Effector CD4-positive, alpha-beta T cell (primary cell): ENCODE measurements at places on chromosomes 6 and 20.

DNA sequence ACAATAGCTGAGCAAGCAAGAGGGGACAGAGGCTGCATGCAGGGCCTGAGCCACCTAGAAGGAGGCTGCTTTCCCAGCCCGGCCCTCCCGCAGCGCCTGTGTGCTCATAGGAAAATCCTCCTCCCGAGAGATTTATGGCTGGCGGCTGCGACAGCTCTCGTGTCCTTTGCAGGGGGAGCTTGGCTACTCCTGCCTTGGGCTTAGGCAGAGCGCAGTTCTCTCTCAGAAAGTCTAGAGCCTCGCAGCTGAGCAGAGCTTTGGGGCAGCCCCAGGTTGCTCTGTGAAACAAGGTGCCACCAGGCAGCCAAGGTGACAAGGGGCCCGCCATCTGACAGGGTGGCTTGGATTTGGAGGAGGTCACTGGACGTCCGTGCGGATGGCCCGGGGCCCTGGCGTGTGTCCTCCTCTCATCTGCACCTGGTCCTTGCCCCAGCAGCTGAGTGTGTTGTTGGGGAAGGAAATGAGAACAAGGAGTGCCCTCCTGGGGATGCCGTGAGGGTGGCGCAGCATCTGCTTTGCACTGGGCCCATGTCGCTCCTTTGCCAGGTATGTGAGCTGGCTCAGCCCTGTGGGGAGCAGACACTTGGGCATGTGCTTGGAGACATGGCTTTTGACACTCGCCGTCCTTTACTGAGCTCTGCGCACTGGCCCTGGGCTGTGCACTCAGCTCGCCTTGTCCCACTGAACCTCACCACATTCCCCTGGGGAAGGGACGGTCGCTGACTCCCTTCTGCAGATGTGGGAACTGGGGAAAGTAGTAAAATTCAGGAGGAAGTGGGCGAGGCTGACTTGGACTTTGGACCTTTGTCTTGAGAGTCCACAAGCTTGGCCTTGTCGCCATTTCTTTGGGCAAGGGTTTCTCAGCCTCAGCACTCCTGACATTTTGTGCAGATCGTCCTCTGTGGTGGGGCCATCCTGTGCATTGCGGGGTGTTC, 41.9 kb downstream of the EDN3 start:
- no peak for DNase-seq

GRCh38 chr20:50794181-50794845, 548 bp upstream of the BCAS4 start:
- DNase-seq: no peak

DNA sequence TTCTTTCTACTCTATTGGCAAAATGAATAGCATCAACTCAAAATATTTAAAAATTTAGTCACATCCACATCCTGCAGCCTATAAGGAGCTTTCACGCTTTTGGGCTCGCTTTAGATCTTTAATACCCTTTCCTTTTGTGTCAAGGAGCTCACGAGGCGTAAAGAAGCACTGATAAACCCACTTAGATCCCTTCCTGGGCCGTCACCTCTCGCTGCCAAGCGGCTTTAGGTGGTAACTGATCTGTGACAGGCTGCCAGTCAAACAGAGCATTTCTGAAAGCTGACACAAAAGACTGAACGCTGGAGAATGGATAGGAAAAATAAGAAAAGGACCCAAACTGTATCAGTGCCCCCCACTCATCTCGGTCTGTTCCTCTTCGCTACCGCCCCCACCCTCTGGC, 385.7 kb upstream of the MMS22L start:
- no peak for DNase-seq

DNA sequence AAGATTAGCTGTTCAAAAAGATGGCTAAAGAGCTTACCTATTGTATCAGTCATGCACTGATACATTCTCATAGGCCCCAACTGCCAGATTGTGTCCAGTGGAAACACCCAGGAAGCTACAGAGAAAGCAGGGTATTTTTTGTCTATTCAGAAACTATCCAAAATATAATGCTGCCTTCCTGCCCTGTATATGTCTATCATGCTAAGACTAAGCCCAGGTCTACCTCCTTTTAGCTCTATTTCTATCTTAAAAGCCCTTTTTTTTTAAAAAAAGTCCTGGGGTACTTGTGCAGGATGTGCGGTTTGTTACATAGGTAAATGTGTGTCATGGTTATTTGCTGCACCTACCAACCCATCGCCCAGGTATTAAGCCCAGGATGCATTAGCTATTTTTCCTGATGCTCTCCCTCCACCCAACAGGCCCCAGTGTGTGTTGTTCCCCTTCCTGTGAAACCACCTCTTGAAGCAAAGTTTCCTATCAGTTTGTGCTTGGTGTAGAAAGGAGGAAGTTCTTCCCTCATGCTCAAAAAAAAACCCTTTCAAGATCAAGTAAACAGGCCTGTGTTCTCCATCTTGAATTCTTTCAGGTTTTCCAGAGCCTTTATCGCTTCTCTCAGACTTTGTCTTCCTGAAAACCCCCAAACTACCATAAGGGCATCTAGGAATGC, 514 bp downstream of the DEFB129 start:
- no peak for DNase-seq

DNA sequence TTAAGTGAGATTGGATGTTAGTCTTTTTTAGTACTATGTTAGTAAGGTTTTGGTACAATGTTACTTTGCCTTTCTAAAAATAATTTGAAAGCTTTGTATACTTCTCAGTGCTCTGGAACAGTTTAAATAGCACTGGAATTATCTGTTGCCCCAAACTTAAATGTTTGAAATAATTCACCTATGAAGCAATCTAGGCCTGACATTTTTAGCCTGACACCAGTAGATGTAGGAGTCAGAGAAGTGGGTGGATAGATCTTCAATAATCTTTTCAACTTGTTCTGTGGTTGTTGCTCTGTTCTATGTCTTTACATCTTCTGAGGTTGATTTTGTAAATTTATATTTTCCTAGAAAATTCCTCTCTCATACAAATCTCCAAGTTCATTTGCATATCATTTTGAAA, 103.1 kb upstream of the ADGRF1 start:
- DNase-seq: no peak

DNA sequence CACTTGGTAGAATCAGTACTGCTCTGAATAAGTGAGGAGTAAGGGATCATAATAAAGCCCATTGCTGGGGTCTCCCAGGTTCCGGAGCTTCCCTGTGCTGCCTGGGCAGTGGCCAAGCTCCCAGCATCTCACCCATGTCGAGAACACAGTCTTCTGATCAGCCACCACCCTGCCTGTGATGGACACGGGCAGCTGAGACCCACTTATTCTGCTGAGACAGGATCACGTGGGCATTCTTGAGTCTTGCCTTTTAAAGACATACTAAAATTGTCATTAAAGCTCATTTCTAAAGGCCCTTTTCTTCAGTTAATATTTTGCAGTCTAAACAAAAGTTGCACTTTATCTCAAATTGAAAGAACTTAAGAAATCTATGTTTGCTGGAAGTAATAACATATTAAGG, 42.7 kb upstream of the SLC22A2 start:
- DNase-seq: no peak

GRCh38 chr20:64119681-64120341, 12.4 kb upstream of the NPBWR2 start:
- no peak for DNase-seq

GRCh38 chr6:79608334-79609224, 22.6 kb upstream of the SH3BGRL2 start:
- DNase-seq: no peak

- DNase-seq: no peak
Observed at GRCh38 chr6:37650071-37650481, 47.6 kb downstream of the MDGA1 start.

DNA sequence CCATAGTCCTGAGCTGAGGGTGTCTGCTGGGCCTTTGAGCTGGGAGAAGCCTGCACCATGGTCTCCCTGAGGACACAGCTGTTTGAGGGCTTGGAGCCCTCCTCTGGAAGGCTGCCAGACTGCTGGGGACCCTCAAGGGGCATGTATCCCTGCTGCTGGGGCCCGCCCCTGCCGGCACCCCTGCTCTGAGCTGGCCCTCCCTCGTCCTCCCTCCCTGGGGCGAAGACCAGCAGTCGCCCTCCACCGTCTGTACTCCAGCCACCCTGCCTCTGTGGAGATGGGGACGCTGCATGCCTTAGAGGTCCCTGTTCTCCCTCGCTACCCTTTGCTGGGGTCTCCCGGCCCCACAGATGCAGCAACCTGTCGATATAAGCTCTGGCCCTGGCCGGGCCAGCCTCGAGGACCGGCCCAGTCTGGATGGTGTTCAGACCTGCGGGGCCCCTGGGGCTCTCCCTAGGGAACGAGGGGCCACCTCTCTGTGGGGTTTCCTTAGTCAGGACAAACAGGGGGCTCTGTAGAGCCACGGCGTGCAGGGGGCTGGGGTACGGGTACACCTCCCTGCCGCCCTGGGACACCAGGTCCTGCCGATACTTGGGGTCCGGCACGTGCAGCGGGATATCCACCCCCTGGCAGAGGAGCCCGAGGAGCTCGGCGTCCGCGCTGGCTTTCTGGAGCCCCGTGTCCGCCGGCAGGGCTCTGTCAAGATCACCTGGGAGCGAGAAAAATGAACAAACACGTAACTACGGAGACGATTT, 11.0 kb downstream of the DACT2 start:
- DNase-seq: no peak

DNA sequence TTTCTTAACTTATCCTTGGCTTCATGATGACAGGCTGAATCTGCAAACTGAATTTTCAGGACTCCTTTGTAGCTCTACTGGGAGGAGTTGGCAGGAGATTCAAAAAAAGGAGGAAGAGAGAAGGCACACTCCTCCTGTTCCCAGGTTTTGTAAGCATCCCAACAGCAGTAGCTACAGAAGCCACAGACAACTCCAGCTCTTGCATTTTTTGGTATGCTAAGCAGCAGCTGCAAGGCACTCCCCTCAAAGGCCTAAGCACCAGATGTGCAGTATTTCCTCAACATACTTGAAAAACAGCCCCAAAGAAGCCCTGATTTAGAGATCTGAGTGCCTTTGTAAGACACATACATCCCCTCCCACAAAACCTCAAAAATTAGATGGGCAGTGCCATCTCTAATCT, 328.6 kb upstream of the SYNCRIP start:
- DNase-seq: no peak

- DNase-seq: no peak
Observed at GRCh38 chr6:141729146-141729545, 403.6 kb upstream of the GJE1 start.

DNA sequence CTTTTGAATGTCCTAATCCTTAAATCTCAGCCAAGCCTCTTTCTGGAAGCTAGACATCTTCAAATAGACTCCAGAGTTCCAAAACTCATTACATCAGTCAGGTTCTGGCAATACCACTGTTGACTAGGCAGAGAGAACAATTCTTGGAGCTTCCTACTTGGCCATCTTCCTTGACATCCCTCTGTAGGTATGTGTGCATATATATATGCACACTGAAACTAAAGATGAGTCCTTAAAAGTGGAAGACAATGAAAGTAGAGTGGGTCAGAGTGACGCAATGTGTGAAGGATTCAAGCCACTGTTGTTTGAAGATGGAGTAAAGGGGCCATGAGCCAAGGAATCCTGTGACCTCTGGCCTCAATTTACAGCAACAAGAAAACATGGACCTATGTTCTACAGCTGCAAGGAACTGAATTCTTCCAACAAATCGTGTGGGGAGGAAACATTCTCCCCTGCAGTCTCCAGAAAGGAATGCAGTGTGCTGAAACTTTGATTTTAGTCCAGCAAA, 18.7 kb upstream of the DUSP22 start:
- no peak for DNase-seq

DNA sequence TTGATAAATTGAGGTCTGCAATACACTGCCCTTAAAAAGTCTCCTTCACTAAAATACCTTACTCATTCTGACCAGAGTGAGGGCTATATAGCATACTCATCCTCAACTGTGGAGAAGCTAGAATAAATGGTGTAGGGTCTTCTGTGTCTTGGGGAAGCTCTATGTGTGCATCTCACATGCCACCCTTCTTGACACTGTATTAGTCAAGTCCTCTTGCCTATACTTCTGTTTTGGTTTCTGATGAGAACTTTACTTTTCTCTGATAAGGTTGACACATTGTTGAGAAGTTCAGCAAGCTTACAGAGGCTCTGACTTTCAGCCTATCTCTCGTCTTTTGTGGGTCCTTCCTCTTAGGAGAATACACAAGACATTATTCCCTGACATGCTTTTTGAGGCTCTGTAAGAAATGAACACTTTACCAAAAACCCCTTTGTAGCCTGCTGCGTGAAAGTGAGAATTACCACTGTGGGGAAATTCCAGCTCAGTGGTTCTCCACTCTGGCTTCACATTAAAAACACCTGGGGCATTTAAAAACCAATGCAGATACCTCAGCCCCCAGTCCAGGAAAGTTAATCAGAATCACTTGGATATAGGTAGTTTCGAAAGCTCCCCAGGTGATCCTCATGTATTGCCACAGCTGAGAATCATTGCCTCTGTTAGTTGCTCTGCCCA, 372.1 kb upstream of the HS3ST5 start:
- no peak for DNase-seq

DNA sequence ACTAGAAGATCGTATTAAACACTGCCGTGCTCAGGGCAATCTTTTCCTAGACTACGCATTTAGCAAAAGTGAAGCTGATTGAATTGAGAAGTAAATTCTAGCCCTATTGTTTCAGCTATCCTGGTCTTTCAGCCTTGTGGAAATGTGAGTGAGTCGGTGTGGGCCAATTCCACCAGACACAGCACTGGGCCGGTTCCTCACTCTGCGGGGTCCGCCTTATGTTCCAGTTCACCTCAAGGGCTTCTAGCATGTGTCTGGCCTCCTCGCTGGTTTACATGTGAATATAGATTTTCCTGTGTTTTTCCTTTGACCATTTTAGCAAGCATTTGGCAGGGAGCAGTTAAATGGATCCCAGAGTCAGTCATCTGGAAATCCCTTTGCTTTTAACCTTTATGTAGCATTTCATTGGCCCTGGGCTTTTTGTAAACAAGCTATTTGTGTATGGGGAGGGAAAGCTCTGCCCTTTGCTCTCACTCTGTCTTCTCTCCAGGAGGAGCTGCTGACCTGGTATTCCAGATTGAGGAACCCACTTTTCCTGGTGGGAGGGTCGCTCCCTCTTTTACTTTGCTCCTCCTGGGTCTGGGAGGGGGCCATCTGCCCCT, 12.4 kb upstream of the GTSF1L start:
- DNase-seq: no peak

DNA sequence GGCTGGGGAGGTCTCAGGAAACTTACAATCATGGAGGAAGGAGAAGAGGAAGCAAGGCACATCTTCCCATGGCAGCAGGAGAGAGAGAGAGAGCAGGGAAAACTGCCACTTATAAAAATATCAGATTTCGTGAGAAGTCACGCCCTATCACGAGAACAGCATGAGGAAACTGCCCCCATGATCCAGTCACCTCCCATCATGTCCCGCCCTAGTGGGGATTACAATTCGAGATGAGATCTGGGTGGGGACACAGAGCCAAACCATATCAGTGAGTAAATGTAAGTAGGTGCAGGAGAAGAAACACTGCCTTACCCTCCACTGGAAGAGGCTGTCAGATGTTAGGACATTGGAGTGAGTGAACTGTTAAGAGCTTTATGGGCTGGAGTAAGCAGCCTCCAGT, 270.4 kb downstream of the TFAP2C start:
- DNase-seq: no peak

DNA sequence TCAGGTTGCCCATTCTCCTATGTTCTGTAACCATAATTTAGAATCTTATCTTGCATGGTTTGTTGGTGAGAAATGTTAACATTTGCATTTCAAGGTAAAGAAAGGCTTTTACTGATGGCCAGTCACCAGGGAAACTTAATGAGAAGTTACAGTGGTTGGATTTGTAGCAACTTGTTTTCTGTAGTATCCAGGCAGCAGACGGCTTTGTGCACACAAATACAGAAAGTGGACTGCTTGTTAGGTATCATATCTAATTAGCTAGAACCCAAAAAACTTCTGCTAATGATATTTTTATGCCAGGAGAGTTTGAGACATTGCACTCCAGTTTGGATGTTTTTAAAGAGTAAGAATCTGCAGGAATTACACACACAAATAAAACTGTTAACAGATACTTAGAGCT, 578.0 kb downstream of the DOK5 start:
- no peak for DNase-seq
